Activated T-helper 1 cell treated with anti-CD3 and anti-CD28 coated beads, Interleukin-2, amount 50 U/mL, for 16 hours (primary cell): ENCODE measurements at places on chromosomes 6 and 20.

DNA sequence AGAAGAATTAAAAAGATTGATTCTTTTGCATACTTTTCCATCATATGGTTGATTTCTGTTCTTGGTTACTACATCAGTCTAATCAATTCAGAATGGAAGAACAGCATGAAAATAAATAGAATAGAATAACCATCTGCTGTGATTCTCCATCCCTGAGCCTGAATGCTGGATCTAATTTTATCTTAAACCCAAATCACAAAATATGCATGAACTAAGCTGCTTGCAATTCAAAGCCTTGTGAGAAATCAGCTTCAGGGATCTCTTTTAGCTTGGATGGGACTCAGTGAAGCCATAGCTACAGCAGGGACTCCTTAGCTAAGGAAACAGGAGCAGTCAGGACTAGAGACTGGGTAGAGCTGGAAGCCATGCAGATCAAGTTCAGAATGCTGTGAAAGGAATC, 74.1 kb downstream of the TPBG start:
- no peak for DNase-seq

DNA sequence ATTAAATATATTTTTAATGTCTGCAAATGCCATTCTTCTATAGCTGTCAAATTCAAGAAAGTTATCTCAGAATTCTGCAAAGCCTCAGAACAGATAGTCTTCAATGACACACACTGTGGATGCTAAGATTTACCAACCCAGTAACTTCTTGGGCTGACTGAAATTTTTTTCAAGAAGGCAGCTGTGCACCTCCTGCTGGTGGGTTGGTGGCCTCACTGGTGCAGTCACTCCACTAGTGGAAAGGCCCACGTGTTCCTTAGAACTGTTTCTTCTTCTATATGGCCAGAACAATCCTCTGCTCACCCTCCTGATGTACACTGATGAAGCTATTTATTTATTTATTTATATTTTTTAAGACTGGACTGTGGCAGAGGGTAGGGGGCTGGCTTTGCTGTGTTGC, 28.1 kb upstream of the MTCL3 start:
- no peak for DNase-seq

GRCh38 chr20:4664691-4665360, 56.9 kb upstream of the PRND start:
- no peak for DNase-seq

DNA sequence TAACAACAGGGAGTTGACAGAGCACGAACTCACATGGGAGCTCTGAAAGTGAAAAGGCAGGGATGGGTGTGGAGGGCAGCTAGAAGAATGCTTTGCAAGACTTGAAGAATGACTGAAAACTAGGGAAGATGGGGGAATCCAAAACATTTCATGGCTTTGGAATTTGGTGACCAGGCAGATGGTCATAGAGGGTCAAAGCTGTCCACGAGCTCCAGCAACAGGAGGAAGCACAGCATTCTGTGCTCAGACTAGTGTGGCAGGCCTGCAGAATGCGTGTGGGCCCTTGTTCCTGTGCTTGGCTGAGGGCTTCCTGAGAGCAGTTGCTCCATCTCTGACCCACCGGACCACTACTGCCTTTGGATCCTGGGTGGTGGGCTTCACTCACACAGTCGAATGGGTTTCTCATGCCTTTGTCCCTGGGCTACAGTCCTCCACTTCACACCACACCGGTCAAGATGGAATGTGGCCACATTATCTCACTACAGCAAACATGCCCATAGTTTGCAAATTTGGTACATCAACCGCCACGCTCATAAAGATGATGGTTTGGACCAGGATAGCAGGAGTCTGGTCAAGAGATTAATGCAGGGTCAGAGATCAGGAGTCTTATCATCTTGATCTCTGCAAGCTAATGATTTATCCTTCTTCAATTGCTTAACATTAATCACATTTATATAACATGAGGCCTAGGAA, 100.7 kb downstream of the SGK1 start:
- DNase-seq, result no peak

- no peak for DNase-seq
These were observed 47.4 kb downstream of the SLC35B3 start for GRCh38 chr6:8387942-8388437.

DNA sequence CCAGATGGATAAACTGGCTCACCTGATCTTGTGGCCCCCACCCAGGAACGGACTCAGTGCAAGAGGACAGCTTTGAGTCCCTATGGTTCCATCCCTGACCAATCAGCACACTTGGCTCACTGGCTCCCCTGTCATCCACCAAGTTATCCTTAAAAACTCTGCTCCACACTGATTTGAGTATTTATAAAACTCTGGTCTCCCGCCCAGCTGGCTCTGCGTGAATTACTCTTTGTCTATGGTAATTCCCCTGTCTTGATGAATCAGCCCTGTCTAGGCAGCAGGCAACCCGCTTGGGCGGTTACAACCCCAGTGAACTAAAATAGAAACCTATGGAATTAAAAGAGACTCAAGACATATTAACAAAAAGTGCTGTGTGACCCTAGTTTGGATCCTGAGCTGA, 38.1 kb upstream of the CD83 start:
- DNase-seq, result no peak

- DNase-seq, result no peak
These were observed 116.4 kb downstream of the KIF6 start for GRCh38 chr6:39608652-39609345.

DNA sequence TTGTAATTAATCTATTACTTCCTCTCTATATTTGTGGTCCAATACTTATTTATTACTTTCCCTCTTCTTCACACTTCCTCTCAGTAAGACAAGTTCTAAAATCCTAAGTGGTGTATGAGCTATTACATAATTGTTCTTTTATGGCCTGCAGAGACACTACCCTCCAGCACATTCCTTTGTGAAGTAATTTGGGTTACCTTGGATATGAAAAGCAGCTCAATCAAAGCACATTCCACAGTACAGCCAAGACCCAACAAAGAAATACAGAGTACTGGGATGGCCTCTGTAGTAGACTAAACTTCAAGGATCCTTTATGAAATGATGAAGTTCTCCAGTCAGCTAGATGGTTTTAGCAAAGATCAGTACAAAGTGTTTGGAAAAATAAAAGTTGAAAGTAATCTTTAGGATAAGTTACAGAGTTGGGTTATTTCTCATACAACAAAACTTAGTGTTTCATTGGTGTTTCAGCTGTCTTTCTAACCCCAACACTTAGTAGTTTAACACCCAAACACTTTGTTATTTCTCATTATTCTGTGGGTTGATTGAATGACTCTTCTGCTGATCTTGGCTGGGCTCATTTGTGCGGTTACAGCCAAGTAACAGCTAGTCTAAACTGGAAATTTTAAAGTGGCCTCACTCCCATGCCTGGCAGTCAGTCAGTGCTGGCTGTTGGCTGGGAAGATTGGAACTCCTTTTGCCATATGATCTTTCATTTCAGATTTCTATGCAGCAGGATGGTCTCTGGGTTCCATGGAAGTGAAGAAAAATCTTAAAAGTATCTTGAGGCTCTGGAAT, 161.5 kb upstream of the POU3F2 start:
- no peak for DNase-seq

- DNase-seq, result no peak
These were observed 179.2 kb downstream of the DST start for GRCh38 chr6:56463443-56463842.

- DNase-seq, result no peak
These were observed 37.5 kb upstream of the NOX3 start for GRCh38 chr6:155493026-155493693.

GRCh38 chr6:25233226-25233625, 45.9 kb upstream of the CARMIL1 start:
- DNase-seq, result no peak

DNA sequence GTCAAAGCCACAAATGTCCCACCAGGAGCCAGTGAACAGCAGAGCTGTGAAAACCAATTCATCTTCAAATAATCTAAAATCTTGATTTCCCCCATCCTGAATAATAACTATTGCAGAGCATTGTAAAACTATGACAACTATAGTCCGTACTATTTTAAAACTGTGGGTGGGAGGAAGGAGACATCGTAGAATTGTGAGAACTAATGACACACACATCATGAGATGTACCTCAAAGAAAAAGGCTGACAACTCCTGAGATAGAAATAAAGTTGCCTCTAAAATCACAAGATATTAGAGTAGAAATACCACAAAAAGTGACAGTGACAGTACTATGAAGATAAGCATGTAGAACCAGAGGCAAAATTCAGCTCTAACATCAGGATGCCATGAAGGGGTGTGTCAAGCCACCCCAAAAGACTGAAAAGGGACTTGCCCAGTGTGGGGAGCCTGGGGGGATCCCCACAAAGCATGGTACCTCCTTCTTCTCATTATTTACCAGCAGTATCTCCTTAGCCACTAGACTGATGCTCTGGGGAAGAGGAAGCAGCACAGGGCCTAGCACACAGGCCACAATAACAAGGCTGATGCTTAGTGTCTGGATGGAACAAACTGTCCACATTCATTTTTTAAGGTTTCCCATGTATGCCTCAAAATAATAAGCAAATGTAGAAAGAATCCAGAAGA, 13.4 kb downstream of the NAPB start:
- no peak for DNase-seq

DNA sequence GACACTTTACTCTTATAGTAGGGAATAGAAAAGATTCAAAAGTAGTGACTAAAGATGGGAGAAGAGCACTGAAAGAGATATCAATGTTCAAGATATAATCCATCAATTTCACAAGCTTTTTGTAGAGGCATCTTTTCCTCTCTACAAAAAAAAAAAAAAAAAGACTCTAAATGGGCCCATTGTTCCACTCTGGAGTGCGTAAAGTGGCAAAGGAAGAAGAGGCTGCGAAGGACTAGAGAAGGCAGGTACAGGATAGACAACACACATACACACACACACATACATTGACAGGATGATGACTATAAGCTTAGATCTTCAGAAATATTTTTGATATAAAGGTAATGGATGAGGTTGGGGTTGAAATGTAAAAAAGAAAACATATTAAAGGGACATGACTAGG, 157.6 kb downstream of the HIVEP2 start:
- DNase-seq, result no peak

DNA sequence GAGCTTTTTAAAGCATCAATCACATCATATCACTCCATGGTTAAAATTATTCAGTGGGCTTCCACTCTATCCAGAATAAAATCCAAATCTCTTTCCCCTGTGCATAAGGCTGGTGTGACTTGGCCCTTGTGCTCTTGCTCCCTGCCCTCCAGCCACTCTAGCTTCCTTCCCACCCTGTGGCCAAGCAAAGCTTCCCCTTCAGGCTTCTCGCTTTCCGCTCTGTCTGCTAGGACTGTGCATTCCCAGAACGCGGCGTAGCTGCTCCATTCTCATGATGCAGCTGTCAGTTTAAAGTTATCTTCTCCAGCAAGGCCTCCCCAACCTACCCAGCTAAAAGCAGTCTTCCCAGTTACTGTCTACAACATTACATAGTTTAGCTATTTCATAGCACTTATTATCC, 19.4 kb upstream of the KCNK16 start:
- no peak for DNase-seq

- no peak for DNase-seq
These were observed 151.7 kb downstream of the DST start for GRCh38 chr6:56490993-56491392.

DNA sequence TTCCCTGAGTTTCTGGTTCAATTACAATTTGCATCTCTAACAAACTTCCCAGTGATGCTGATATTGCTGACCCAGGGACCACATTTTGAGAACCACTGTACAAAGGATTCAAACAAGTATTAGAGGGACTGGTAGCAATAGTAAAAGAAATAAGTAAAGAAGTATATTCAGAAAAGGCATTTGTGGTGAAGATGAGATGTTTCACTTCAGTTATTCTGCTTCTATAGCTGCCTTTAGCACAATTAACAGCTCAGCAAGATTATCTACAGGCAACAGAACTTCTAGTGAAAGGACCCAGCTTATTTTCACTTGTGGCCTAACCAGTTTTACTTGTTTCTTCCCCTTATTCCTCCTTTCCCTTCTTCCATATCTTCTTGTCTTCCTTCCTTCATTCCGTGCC, 149.4 kb downstream of the PHF3 start:
- DNase-seq, result no peak

DNA sequence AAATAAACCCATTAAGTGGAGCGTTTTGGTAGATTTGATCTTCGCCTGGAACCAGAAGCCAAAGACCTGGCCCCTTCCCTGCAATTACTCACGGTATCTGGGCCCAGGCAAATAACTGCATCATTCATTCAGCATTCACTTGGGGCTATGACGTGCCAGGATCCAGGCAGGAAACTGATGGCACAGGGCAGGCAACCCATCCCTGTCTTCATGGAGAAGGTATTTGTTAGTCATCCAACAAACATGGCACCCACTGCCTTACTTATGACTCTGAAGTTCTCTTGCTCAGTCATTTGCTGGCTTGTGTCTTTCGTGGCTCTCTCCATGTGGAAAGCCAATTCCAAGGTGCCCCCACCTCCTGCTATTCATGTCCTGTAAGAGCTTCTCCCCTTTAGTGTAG, 232.4 kb downstream of the BMP7 start:
- no peak for DNase-seq

- no peak for DNase-seq
These were observed 40.5 kb downstream of the PLN start for GRCh38 chr6:118588626-118589025.

DNA sequence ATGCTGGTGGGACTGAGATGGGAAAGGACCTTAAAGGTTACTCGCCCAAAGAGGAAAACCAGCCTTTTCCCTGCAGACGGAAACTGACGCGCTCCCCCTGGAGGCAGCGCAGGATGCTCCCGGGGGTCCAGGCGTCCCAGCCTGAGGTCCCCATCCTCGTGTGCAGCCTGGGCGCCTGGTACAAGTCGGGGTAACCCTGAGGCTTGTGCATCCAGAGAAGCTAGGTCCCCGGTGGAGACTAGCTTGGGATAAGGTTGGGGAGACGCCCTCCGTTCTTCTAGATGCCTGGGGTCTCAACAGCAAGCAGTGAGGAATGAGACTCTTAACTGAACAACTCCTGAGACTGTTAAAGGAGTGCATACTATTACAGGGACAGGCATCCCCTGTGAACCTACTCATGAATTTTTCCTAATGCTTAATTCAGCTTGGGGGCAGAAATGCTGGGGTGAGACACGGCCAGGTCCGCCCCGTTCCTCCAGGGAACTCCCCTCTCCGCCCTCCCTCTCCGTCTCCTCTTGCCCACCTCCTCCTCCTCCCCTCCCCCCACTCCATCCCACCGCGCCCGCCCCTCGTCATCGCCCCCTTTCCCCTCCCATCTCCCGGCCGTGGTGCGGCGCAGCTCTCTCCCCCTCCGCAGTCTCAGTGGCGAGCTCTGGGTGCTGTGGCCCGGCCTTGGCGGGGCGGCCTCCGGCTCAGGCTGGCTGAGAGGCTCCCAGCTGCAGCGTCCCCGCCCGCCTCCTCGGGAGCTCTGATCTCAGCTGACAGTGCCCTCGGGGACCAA, at the start of gene PRSS35:
TSS of gene PRSS35 (plus strand) at position 634 of the 781 bp plus-strand sequence. CDS start 10,908 bp downstream, outside the sequence.
- DNase-seq, result no peak

GRCh38 chr20:20241976-20242375, 125.9 kb upstream of the INSM1 start:
- no peak for DNase-seq

GRCh38 chr20:31962761-31963160, 5.2 kb upstream of the XKR7 start:
- no peak for DNase-seq
